ENCODE measurements at places on chromosomes 3 and 15. TPM values are rescaled to one million over a fixed set of nuclear protein-coding genes. Genes with fewer than 3 reads are reported as not detected.

The AADACL2 gene
- polyA plus RNA-seq = not detected

The B4GALT4 gene
- 26.2 TPM for polyA plus RNA-seq

The SLC35G2 gene
- polyA plus RNA-seq = 1.6 TPM

The BRPF1 gene
- polyA plus RNA-seq = 16.0 TPM

The TRPM1 gene
- polyA plus RNA-seq = not detected

The TM4SF18 gene
- 1.1 TPM for polyA plus RNA-seq

The TUSC7 gene
- polyA plus RNA-seq = not detected

DNA sequence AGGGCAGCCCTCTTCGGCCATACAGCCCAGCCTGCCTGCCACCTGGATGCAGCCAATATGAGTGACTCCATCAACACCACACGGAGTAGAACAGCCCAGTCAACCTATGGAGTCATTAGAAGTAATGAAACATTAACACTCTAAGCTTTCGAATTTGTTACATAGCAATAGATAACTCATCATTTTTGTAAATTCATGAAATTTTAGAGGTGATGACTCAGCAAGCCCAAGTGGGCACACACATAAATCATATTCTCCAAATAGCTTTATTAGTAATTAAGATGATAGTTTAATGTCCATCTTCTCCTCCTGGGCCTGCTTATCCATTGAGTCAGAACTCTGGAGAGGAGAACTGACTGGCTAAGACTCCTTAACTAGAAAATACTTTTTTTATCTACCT lies 335.0 kb upstream of the KCNH8 start:
- H3K27me3 ChIP-seq = no peaks in the 10 kb centered on the region
- no peak overlapping the region for H3K27ac ChIP-seq
- H3K4me3 ChIP-seq = no peak overlapping the region
- no peaks in the 10 kb centered on the region for H3K36me3 ChIP-seq

GRCh38 chr3:20822251-20822650 lies 636.2 kb upstream of the SGO1 start:
- DNase-seq = no peak
- H3K4me3 ChIP-seq = no peak overlapping the region
- H3K27me3 ChIP-seq = no peaks in the 10 kb centered on the region

DNA sequence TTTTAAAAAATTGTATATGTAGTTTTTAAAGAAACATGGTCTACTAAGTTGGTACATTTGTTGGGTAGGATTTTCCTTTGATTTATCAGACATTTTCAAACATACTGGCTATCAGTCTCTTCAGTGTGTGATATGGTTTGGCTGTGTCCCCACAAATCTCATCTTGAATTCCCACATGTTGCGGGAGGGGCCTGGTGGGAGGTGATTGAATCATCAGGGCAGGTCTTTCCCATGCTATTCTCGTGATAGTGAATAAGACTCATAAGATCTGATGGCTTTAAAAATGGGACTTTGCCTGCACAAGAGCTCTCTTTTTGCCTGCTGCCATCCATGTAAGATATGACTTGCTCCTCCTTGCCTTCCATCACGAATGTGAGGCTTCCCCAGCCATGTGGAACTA lies 121.9 kb downstream of the ABI3BP start:
- H3K4me1 ChIP-seq = no peaks in the 10 kb centered on the region
- no peak overlapping the region for H3K4me3 ChIP-seq
- H3K27me3 ChIP-seq = no peaks in the 10 kb centered on the region
- H3K36me3 ChIP-seq = no peaks in the 10 kb centered on the region
- no peak overlapping the region for H3K27ac ChIP-seq
- no peak for DNase-seq

GRCh38 chr15:77144026-77144425 lies 73.1 kb upstream of the TSPAN3 start:
- H3K36me3 ChIP-seq = no peaks in the 10 kb centered on the region
- H3K27ac ChIP-seq = peak overlapping the region; percentile 81
- peaks cover 11% of the 10 kb centered on the region for H3K4me1 ChIP-seq
- no peak overlapping the region for H3K4me3 ChIP-seq

GRCh38 chr15:73941044-73941443 lies 14.8 kb downstream of the LOXL1 start:
- no peaks in the 10 kb centered on the region for H3K27me3 ChIP-seq
- H3K4me3 ChIP-seq = no peak overlapping the region
- DNase-seq = no peak
- no peaks in the 10 kb centered on the region for H3K36me3 ChIP-seq
- no peak overlapping the region for H3K27ac ChIP-seq

GRCh38 chr15:59190291-59190690 lies 16.4 kb upstream of the LDHAL6B start:
- no peak overlapping the region for H3K27ac ChIP-seq
- H3K4me3 ChIP-seq = no peak overlapping the region
- H3K4me1 ChIP-seq = no peaks in the 10 kb centered on the region
- DNase-seq = no peak

GRCh38 chr3:47022641-47023071 lies 43.2 kb downstream of the NBEAL2 start:
- no peaks in the 10 kb centered on the region for H3K4me1 ChIP-seq
- DNase-seq = no peak
- H3K4me3 ChIP-seq = no peak overlapping the region
- H3K36me3 ChIP-seq = peaks cover 6% of the 10 kb centered on the region
- no peaks in the 10 kb centered on the region for H3K27me3 ChIP-seq

Data from small intestine (tissue), 16 donors.